ENCODE measurements at places on chromosomes 5 and 9. TPM values are rescaled to one million over a fixed set of nuclear protein-coding genes. Genes with fewer than 3 reads are reported as not detected.

GRCh38 chr9:94210616-94211603, 48.2 kb upstream of the ZNF169 start:
- DNase-seq: no peak

DNA sequence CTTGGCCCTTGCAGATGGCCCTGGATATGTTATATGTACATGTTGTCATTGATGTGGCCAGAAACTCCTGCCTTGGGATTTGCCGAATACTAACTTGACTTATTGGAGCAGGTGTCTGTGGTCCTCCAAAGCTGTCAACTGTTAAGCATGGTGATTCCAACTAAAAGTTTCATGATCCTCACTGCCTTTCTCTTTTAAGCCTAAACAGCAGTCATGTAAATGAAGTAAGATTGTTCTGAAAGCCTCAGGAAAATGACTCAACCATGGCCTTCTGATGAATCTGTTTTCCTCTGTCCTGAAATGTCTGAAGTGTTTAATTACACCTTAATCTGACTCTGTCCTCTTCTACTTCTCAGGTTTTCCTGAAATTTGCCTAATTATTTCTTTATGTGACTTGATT, 245.0 kb downstream of the FAM114A2 start:
- no peak for DNase-seq

DNA sequence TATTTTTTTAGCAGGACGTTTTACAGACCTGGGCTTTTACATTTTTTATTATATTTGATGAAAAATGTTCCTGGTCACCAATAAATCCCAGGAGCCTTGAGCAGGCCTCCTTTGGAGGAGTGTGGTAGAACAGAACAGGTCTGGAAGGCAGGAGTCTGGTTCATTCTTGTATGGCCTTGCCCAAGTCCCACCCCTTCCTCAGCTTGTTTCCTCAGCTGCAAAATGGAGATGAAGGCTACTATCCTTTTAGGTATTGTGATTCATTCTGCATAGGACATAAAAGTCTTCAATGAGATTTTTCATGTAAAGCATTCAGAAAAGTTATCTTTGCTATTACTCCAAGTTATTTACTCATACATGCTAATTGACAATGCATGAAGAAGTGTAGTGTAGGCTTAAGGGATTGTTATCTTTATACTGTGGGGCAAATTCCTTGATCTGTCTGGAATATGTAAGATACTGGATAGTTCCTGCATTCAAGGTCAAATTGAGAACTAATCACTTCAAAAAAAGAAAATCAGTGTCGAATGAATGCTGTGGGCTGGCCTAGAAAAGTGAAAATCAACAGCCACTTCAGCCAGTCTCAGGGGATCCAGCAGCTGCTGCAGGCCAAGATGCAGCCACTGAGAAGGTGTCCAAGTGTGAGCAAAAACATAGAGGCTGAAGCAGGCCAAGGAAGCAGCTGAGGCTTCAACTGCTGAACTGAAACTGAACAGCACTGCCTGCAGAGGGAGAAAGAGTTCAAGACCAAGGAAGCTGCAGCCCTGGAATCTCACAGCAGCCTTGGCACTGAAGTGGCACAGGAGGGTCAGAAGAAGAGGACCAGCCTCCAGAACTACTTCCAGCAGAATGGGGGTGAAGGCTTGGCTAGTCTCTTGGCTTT, 15.5 kb upstream of the SLC36A3 start:
- DNase-seq: no peak

DNA sequence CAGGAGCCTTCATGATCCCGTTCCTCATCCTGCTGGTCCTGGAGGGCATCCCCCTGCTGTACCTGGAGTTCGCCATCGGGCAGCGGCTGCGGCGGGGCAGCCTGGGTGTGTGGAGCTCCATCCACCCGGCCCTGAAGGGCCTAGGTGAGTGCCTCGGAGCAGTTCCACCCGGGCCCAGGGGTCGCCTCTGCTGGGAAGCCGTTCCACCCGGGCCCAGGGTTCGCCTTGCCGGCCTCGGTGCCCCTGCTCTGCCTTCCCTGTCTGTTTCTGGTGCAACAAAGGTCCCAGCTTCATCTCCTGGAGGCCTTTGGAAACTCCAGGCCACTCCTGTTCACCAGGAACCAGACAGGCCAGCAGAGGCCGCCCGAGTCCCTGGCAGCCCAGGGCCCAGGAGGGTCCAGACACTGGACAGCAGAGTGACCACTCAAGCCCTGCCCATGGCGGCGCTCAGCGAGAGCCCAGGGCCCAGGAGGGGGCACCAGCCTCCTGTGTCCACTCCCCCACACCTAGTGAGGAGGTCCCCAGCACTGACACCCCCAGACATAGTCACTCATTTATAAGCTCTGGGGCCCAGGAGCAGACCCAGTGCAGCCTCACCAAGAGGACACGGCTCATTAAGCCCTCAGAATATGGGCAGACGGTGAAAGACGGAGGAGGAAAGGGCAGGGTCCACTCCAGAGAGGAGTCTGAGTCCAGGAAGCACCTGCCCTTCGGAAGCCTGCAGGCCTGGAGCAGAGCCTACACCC, 7.5 kb downstream of the SLC6A19 start:
- DNase-seq: no peak

DNA sequence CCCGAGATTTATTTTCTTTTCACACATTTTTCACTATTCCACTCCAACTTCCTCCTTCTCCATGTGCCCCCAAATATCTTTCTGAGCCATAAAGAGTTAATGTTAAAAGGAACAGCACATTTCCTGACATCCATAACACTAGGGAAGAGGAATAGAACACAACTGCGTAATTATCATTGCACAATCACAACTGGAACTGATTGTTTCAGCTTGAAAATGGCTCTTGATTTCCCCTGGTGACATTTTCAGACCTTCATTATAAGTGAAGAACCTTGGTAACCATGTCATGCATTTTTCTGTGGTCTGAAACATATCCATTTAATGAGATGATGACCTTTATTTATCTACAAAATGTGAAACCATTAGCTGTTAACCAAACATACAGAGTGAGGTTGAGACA, 82.4 kb downstream of the PCSK1 start:
- no peak for DNase-seq

GRCh38 chr9:104983491-104983890, 55.5 kb upstream of the ABCA1 start:
- DNase-seq: no peak

GRCh38 chr5:14190194-14191164, 47.3 kb downstream of the TRIO start:
- DNase-seq: peak; percentile 77

DNA sequence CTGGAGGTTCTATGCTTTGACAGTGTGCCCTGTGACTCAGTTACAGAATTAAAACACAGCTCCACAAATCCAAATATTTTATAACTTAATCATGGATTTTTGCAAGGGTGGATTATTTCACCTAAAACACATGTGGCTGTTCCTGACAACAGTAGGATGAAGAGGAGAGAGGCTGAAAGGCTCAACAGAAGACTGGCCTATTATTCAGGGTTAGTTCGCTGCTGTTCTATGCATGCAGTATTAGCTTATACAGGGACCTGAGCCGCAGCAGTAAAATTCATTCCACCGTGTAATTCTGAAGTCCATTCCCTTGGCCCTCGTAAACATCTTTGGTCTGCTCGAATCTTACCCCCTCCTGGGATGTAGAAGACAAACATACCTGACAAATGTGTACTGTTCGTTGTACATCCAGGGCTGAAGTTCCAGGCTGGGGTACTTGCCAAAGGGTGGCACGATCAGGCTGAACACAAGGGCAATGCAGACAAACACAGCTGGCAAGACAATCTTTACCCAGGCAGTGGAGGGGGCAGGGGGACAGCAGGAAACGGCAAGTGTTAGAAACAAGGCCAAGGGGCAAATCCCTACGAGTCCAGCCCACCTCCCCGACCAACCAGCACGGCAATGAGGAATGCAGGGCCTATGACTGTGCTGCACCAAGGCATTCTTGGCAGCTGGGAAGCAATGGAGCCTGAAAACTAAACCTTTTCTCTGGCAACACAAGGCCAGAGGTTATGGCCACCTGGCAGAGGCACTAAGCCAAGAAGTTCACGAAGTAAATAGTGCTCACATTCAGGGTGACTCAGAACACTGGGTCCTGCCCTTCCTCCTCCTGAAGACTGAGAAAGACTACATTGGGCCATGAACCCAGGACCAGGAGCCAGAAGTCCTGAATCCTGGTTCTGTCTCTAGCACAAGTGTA, 46.8 kb downstream of the NIPSNAP3B start:
- no peak for DNase-seq

DNA sequence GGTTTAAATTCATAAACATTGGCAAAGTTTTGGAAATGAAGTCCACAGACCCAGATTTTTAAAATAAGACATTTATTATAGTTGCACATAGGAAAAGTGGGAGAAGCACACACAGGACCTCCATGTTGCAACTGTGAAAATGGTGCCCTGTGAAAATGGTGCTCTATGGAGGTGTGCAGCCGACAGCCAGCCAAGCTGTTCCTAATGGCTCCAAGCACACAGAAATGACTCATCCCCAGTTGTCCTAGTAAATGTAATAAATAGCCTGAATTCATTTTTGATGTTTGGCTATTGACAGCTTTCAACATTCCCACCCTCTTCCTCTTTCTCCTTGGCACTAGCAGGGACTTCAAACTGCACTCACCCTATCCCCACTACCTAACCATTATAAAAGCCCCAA, 590.9 kb downstream of the CAAP1 start:
- DNase-seq: no peak

DNA sequence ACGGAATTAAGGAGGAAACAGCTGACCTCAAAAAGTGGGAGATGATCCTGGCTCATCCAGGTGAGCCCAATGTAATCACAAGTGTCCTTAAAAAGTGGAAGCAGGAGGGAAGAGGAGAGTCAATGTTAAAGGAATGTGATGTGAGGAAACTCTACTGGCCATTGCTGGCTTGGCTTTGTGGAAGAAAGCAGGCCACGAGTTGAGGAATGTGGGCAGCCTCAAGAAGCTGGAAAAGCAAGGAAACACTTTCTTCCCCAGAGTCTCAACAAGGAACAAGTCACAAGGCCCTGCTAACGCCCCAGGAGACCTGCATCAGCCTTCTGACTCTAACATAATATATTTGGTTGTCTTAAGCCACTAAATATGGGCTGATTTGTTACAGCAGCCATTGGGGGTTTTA, 252.8 kb downstream of the PSAT1 start:
- no peak for DNase-seq

Gene ZFP2
- 0.39 TPM for total RNA-seq

Gene FGFR4
- 6.2 TPM for total RNA-seq

Gene MED22
- total RNA-seq: 21.9 TPM

Gene SIL1
- 48.7 TPM for total RNA-seq

Gene CTNND2
- total RNA-seq: not detected

Gene SPATA31A3
- not detected for total RNA-seq

Data from glomerular endothelial cell (primary cell).